ENCODE measurements at places on chromosomes 2 and 18.

DNA sequence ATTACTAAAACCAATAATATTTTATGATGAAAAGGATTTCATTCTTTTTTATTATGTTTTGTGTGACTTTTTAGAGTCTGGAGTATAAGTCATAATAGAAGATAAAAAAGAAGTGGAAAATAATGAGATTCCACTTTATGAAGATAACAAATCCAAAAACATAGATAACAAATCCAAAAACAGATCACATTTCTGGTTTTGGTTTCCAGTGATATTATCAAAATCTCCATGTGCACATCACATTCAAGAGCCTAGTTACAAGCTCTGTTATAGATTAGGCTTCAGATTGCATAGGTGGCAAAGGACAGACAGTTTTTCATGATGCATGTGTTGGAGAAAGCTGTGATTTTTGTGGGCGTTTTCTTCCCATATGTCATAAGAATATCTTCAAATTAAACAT is 648.2 kb downstream of the STK39 start:
- DNase-seq = no peak

DNA sequence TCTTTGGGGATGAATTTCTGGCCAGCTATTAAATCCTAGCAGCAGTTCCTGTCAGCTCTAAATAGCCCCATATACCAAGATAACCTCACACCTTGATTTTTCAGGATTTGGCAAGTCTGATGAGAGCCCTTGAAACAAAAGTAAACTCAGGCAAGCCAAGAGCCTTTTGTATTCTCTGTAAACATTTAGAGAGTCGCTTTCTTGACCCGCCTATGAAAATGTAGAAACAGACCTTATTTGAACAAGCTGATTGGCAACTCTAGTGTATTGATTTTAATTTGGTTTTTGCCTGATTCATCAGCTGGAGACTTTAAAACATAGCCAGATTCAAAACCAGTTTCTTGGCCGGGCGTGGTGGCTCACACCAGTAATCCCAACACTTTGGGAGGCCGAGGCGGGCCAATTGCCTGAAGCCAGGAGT is 43.4 kb downstream of the CABLES1 start:
- DNase-seq = no peak

GRCh38 chr2:110674620-110675555 is 3.0 kb downstream of the BUB1 start:
- DNase-seq = no peak

- DNase-seq = no peak
Measured at GRCh38 chr2:42949125-42949524, 156.7 kb upstream of the HAAO start.

DNA sequence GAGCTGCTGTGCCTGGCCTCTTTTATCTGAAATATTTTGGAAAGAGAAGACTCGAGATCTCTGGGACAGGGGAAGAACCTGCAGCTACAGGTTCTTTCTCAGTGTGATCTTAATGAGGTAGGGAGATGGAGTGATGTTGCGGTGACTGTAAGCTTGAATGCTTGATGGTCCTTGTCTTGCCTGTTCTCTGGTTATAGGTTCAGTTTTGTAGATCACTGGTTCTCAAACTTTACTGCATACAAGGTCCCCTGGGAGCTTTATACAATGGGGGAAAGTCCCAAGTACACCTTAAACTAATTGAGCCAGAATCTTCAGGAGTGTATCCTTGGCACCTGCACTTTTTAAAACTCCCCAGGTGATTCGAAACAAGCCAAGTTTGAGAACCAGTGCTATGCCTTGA is 136.7 kb upstream of the CXCR4 start:
- DNase-seq = no peak
